T-helper 1 cell (primary cell): ENCODE measurements at places on chromosomes 3 and 15.

DNA sequence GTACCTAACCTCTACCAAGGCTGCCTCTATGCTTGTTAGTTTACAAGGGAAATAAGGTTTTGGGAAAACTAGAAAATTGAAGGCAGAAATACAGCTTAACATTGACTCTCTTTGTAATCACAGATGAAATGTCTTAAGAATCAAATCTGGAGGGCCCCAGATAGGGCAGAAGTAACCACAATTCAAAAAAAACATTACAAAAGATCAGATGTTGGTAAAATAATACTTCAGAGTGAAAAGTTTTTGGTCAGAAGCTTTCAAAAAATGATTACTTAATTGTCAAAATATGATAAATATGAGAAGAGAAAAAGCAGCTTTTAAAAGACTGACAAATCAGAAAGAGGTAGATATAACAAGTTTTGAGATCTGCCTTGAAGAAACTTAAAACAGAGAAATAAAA is 425.1 kb upstream of the NECTIN3 start:
- no peak for DNase-seq

DNA sequence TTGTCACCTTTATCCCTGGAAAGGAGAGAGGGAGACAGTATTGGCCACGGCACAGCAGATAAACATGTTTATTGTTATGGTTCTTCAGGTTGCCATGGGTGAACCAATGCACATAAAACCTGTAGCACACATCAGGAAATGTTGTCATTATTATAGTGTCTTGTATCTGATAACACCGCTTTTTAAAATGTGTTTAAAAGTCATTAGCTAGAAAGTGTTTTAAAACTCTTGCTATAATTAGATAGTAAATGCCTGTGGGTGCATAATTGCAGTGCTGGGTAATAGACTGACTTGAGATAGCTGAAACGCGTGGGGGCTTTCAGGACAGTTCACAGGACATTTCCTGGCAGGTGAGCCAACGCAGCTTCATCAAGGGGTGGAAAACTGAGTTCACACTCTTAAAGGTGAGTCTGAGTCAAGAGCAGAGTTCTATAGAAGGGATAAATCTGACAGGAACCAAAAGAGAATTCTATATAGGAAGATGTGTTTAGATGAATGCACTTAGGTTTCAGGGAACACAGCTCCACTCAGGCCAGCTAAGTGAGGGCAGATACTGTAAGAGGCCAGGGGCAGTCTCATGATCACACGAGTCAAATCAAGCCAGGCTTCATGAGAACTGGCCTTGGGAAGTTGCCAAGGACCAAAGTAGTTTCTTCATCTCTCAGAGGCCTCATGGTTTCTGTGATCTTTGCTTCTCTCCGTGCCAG is 35.6 kb upstream of the PPP4R2 start:
- no peak for DNase-seq

GRCh38 chr3:83948771-83949170 is 1010.0 kb upstream of the CADM2 start:
- no peak for DNase-seq

GRCh38 chr3:123442125-123442524 is 6.8 kb downstream of the ADCY5 start:
- DNase-seq: no peak

DNA sequence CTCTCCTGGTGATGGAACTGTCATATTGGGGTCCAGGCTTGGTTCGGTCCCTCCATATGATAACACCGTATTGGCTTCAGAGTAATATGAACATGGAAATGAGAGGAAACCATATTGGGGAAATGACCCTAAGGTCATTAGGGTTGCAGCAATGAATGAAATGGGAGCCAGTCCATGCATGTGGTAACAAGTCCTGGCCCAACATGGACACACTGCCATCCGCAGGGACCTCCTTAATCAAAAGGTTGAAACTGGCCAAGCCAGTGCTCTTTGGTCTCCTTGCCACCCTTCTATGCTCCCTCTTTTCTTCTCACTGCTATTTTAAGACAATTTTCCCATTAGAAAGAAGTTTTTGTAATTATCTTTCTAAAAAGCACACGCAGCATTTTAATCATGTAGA is 8.3 kb downstream of the SHC4 start:
- no peak for DNase-seq

GRCh38 chr3:126948980-126949535 is 33.9 kb upstream of the PLXNA1 start:
- DNase-seq: no peak

DNA sequence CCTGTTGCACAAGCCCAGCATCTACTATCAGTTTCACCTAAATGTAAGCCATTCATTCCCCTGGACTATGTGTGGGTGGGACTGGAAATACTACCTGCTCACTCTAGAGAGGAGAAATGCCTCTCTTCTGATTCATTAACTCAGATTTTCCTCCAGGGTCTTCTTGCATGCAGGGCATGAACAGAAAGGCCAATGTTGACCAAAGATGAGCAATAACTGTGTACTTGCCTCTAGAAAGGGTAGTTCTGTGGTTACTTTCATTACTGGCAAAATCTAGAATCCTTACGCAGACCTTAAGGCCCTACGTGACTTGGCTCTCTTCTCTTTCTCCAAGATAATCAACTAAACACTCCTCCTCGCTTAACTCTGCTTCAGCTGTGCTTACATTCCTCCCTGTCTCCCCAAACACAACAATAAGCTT is 81.4 kb upstream of the PSMD6 start:
- no peak for DNase-seq

- no peak for DNase-seq
Observed at GRCh38 chr15:62068071-62068809, 1.5 kb downstream of the C2CD4A start.

- DNase-seq: no peak
Observed at GRCh38 chr15:76359152-76359551, 22.6 kb downstream of the ISL2 start.

- DNase-seq: no peak
Observed at GRCh38 chr3:184335291-184335660, 2.1 kb upstream of the FAM131A start.

DNA sequence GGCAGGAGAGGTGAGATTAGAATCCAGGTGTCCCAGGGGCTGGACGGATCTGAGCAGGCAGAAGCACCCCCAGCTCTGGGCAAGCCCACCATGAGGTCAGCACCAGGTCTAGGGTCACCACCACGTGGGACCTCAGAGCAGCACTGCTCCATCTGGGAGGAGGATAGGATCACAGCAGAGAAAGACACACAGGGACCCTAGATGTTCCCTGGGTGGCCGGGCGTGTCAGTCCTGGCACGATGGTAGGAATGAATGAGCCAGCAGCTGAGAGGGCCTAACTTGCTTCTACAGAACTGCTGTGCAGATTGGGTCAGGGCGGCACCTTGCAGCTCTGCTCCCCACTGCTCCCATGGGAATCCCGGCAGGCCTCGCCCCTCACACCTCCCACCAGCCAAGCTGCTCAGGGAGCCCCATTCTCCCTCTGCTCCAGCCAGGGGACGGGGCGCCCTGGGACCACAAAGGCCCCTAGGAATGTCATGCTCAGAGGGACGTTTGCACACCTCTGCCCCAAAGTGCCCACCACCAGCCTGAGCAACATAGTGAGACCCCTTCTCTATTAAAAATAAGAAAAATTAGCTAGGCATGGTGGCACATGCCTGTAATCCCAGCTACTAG is 66.3 kb downstream of the ZNF445 start:
- no peak for DNase-seq

GRCh38 chr3:133119176-133119575 is 81.0 kb downstream of the TMEM108 start:
- DNase-seq: no peak

GRCh38 chr3:106688464-106688863 is 688.8 kb upstream of the CCDC54 start:
- no peak for DNase-seq

- no peak for DNase-seq
Observed at GRCh38 chr3:115788921-115789470, 165.7 kb downstream of the GAP43 start.

- no peak for DNase-seq
Observed at GRCh38 chr3:177141471-177141870, 55.8 kb downstream of the TBL1XR1 start.

- no peak for DNase-seq
Observed at GRCh38 chr3:85483986-85484385, 525.2 kb downstream of the CADM2 start.

DNA sequence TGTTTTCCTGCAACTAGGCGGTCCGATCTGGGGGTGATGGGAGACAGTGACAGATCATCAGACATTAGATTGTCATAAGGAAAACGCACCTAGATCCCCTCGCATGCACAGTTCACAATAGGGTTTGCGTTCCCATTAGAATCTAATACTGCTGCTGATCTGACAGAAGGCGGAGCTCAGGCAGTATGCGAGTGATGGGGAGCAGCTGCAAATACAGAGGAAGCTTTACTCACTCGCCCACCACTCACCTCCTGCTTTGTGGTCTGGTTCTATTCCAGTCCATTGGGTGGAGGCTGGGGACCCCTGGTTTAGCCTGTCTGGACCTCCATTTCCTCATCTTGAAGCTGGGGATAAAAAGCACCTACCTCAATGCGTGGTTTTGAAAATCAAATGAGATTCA is 437.5 kb upstream of the PROK2 start:
- DNase-seq: no peak

DNA sequence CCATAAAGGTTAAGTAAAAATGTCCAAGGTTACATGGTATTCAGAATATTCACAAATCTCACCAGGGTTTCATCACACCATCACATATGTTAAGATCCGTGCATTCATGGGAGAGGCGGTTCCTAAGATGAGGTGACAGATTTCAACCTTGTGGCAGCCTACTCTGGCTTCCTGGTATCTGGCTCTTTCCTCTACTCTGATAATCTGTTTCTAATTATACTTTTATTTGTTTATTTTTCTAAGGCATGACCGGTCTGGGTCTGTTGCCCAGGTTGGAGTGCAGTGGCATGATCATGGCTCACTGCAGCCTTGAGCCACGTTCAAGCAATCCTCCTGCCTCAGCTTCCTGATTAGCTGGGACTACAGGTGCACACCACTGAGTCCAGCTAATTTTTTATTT is 34.4 kb downstream of the RAF1 start:
- no peak for DNase-seq

DNA sequence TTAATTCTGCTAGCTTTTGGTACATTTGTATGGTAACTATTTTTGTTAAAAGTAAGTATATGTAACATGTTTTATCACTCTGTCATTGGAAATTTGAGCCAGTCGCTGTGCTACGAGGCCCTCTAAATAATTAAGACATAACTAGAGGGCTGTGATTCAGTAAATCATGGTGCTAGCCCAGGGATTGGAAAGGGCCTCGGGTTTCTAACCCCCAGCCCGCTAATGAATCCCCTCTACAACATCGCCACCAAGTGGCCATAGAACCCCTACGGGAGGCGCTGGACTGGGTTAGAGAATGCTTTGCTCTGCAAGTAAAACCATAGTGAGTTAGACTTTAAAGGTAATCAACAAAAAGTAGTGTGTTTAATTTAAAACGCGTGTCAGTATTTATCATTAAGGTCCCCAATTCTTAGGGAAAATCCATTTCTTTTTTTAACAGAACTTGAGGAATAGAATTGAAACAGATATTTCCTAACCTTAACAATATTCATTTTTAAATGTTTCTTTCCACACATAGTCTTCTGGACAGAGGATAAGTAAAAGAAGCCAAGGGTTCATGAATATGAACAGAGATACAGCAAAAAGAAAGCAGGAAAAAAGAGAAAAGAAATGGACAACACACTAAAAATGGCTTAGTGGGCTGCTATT is 744.7 kb downstream of the EPHA3 start:
- DNase-seq: no peak

- DNase-seq: no peak
Observed at GRCh38 chr3:156685198-156685597, 10.8 kb downstream of the TIPARP start.

DNA sequence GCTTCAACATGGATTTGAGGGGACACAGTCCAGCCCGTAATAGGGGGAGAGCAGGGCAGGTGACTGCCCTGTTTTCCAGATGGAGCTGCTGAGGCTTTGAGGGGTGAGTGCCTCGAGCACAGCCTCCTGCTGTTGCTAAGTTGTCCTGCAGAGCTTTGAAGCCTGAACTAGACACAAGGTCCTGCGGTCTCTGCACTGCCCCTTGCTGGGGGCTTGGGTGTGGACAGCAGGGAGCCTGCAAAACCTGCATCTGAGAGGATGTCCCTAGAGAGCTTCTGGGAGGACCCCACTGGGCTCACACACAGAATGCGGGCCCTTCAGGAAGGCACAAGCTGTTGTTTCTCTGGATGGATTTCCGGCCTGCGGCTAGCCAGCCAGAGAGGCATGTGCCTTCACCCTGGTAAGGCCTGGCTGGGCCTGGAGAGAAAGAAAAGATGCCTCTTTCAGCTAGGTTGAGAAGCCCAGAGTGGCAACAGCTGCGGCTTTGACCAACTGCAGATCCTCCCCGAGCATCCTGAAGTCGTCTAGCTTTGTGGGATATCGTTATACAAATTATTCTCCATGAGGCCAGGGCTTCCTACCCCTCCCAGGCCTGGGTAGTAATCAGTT is 226.2 kb downstream of the SLCO3A1 start:
- DNase-seq: no peak
